ENCODE measurements at places on chromosomes 4 and X.

DNA sequence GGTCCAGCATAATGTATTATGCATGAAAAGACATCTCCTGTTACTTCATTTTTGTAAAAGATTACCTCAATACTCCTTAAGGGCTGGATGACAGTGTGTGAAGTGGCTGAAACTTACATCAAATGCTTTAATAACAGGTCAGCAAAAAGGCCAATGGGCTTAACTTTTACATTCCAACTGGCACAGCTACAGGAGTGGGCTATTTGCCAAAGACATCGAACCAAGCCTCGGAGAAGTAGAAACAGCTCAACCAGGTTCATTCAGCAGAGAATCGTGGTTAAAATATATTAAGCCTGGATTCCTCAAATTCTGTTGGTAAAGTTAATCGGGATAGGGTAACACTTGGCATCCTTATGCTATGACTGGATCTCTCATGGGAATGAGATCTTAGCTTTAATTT, 639.7 kb downstream of the TRIML1 start:
- no peaks in the 10 kb centered on the region for H3K27me3 ChIP-seq
- no peaks in the 10 kb centered on the region for H3K36me3 ChIP-seq
- no peak overlapping the region for H3K27ac ChIP-seq
- no peak for DNase-seq
- no peaks in the 10 kb centered on the region for H3K4me1 ChIP-seq

DNA sequence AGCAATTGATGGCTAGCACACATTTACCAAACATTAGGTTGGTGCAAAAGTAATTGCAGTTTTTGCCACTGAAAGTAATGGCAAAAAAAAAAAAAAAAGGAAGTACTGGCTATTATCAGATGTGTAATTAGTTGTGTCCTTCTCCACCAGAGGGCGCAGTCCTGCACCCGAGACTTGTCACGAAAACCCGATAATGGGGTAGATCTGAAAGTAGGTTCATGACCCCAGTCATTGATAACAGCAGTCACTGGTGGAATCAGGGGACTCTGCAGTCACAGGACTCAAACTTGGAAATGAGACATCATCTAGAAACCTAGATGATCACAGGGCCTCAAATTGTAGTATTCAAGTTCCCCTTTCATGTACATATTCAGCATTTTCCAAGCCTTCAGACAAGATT, 13.1 kb upstream of the ACOT9 start:
- H3K27ac ChIP-seq, result no peak overlapping the region
- H3K36me3 ChIP-seq, result no peaks in the 10 kb centered on the region
- no peak overlapping the region for H3K4me3 ChIP-seq

- H3K4me1 ChIP-seq, result peaks cover 10% of the 10 kb centered on the region
- H3K36me3 ChIP-seq, result peaks cover 3% of the 10 kb centered on the region
- H3K27me3 ChIP-seq, result no peaks in the 10 kb centered on the region
- no peak overlapping the region for H3K27ac ChIP-seq
These were observed 5.9 kb downstream of the TIMP1 start for GRCh38 chrX:47587906-47588735.

DNA sequence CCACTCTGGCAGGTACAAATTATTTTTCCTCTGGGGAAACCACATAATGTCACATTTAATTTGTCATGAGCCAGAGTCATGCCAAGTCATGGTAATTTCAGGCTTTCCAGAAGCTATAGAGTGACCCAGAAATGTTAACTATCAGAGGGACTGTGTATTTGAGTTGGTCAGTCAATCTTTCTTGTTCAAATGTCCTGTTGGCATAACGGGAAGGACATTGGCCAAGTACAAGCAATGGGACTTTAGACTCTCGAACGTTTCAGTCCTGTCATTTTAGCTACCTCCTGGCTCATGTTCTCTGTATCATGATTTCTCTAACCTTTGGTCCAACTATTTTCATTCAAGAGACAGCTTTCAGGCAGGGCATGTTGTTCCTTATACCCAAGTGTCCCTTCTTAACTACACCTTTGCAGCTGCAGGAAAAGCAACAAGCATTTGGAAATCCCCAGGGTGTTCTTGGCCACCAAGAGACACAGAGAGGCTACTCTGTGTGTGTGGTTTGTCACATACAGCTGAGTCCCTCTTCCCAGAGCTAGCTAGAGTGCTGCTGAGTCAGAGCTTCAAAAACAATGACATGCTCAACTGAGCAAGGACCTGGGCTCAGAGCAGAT, 142.6 kb downstream of the EGF start:
- H3K4me1 ChIP-seq, result peaks cover 56% of the 10 kb centered on the region
- H3K27ac ChIP-seq, result peak overlapping the region; percentile 83
- no peak for DNase-seq
- peaks cover 1% of the 10 kb centered on the region for H3K27me3 ChIP-seq
- peak overlapping the region; percentile 47 for H3K4me3 ChIP-seq
- H3K36me3 ChIP-seq, result peaks cover 9% of the 10 kb centered on the region

DNA sequence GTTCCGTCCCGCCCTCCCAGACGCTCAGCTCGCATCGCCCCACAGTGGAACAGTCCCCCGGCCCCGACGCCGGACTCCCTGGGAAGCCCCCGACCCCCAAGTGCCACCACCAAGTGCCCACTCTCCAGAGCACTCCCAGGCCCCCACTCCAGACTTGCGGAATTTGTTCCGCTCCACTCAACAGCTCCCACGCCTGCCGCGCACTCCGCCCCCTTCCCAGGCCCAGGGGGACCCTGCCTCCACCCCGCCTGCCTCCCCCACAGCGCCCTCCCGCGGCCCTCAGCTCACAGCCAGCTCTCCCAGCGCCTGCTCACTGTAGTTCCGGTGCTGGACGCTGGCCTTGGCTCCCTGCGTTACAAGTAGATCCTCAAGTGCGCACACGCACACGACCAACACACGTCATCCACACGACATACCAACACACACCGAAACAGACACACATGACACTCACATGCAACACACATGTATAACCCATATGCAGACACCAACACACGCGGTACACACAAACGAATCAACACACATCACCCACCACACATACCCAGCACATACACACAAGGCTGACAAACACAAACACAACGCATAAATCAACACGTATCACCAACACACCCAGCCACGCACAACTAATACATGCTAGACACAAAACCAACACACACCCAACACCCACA, 8.0 kb downstream of the MSX1 start:
- H3K27me3 ChIP-seq, result peaks cover 68% of the 10 kb centered on the region
- no peak overlapping the region for H3K4me3 ChIP-seq
- H3K27ac ChIP-seq, result no peak overlapping the region
- peaks cover 27% of the 10 kb centered on the region for H3K4me1 ChIP-seq
- no peak for DNase-seq

DNA sequence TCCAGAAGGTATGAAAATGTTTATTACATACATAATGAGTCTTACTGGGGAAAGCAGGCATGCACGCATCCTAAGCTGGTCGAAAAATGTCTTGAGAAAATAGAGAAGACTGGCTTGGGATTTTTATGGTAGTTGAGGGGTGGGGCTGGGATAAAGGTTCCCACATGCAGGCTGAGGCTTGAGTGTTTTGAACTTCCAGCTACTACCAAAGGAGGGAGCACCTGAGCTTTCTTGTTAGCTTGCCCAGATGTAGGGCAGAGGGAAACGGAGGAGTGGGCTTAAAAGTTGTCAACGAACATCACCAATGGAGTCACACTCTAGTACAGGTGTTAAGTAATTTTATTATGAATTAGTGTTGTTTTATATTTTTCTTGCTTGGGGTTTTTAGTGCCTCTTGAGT, 39.6 kb upstream of the SRPX start:
- DNase-seq, result no peak
- H3K4me1 ChIP-seq, result no peaks in the 10 kb centered on the region
- peaks cover 8% of the 10 kb centered on the region for H3K27me3 ChIP-seq
- H3K36me3 ChIP-seq, result no peaks in the 10 kb centered on the region
- no peak overlapping the region for H3K4me3 ChIP-seq

GRCh38 chrX:11558972-11559371, 106.7 kb downstream of the ARHGAP6 start:
- peaks cover 3% of the 10 kb centered on the region for H3K27me3 ChIP-seq
- no peak overlapping the region for H3K4me3 ChIP-seq
